ENCODE measurements at places on chromosomes 12 and 14.

GRCh38 chr12:96352161-96352835, 47.9 kb downstream of the CDK17 start:
- DNase-seq, result no peak

GRCh38 chr14:42927313-42927712, 1320.6 kb downstream of the LRFN5 start:
- no peak for DNase-seq

- DNase-seq, result no peak
Measured at GRCh38 chr12:63079791-63080502, 71.1 kb downstream of the AVPR1A start.

- DNase-seq, result no peak
Measured at GRCh38 chr14:35286003-35286600, 6.1 kb upstream of the PSMA6 start.

- DNase-seq, result peak; percentile 58
Measured at GRCh38 chr12:108611884-108612415, 14.1 kb upstream of the TMEM119 start.

DNA sequence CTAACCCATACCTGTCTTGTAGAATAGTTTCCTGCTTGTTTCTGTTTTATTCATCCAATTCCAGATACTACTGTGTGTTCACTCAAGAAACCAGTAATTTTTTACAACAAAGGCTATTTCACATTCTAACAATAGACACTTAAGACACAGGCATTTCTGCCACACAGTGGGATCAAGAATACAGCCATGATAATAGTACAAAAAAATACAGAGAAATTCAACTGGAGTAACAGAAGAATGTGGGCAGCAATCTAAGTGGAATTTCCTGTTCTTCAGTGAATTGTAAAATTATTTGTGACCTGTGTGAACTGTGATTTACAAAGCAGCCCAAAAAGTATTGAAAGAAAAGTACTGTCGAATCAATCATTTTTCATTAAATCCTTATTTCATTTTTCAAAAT, 282.9 kb downstream of the CCER1 start:
- no peak for DNase-seq

DNA sequence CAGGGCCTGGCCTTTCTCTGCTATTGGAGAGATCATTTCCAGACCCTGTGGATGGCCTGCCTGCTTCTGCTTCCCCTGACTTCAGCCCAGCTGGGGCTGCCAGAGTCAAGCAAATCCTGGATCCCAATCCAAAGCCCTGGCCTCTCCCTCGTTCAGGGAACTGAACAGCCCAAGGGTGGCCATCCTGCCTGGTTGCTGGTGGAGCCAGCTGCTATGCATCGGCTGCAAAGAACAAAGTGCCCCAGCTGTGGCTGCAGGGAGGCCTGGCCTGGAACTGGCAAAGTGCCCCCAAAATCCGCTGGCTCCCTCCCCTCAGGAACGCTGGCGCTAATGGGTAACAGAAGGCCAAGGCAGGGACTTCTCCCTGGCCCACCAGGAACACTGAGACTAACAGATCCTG, 56.4 kb downstream of the LRRC74A start:
- no peak for DNase-seq
